ENCODE measurements at places on chromosomes 1 and 21.

- DNase-seq, result no peak
Measured at GRCh38 chr1:206514813-206515387, 7.6 kb downstream of the RASSF5 start.

DNA sequence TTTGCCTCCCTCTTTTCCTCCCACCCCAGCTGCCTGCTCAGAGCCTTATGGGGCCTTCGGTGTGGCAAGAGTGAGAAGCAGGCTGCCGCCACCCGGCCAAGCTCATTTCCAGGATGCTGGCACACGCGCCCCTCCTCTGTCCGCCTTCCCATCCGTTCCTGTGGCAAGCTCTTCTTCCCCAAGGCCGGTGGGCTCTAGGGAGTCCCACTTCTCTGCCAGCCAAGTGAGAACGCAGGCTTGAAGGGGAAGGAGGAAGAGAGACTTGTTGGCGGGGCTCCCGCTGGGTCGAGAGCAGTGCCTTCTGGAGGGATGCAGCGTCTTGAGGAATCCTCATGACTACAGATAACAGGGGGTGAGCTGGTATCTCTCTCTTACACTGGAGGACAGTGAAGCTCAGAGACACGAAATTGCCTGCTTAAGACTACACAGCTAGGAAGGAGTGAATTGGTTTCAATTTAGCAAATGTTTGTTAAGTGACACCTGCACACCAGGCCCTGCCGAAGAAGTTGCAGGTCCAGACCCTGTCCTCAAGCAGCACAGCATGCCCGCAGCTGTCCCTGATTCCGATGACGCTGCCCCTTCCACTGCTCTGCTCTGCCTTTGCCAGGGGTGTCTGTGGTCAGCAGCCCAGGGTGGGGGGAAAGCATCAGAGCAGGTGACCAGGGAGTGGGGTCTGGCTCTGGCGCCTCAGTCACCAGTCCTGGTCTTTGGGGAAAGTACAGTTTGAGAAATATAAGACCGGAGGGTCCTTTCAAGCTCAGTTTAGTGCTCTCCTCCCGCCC lies 40.1 kb upstream of the FOXO6 start:
- no peak for DNase-seq

DNA sequence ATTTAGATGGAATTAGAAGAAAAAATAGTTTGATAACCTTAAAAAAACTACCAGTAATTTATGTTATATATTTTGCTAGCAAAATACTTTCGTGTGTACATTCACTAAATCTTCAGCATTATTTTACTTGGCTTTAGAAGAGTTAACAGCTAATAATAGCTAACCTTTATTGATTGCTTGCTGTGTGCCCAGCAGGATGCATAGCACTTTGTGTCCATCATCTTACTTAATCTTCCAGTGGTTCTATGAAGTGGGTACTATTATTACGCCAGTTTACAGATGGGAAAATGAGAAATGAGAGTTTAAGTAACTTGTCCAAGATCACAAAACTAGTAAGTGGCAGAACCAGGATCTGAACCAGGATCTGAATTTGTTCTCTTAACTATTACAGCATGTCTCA lies 41.7 kb upstream of the GPR25 start:
- DNase-seq, result no peak

GRCh38 chr1:26318338-26319064 lies 743 bp downstream of the CD52 start:
- DNase-seq, result no peak

DNA sequence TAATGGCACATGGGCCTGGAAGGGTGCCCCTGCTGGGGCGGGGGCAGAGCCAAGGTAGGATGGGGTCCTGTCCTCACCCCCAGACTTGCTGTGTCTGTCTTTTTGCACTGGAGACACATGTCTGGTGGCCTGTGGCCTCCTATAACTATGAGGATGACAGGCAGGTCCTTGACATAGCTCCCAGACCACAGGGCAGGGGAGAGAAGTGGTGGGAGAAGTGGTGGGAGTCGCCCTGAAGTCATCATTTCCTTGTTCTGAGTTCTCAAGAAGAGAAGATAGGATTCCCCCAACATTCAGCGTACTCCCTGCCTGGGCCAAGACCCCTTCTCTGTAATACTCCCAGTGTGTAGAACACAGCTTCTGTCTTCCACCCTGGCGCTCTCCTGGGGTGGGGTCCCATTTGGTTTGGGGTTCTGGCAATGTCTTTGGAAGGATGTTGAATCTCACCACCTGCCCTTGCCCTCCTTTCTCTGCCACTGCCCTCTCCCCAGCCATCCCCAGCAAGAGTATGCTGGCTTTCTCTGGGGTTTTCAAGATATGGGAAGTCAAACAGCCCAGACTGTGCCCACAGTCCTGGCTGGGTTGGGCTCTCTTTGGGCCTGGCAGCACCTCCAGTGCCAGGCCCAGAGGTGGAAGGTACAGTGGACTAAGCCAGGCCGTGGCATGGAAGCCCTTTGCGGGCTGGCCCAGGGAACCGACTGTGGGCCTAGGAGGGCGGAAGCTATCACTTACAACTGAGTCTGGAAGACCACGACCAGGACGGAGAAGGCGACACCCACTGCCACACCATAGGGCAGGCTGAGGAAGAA lies 19.4 kb downstream of the SLC26A9 start:
- no peak for DNase-seq

GRCh38 chr1:201715351-201715750 lies 113.6 kb upstream of the IPO9 start:
- no peak for DNase-seq

DNA sequence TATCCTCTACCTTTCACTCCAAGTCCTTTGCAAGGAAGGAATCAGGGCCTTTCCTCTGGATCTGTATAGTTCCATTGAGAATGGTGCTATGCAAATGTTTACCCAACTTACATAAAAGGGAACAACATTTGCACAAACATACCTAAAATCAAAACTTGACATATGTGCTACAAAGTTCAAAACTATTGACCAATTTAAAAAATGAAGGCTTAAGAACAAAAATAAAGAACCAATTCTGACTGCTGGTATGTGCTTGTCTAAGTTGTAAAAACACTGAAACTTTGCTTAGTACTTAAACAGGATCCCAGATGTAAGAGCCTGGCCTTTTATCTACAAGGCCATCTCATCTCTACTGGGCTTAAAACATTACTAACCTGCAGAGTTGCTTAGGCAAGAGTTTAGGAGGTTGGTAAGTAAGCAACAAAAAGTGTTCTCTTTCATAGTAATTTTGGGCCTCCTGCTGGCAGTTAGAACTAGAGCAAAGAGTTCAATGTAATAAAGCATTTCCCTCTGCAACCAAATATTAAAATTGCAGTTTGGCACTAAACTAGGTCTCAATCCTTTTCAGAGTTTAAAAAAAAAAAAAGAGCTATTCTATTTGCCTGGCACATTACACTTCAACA lies 2.0 kb downstream of the SCMH1 start:
- DNase-seq, result no peak
